SW 1271 (cell line): ENCODE measurements at places on chromosomes 13 and 19.
A peak's percentile ranks its signal among the peaks of the same experiment; 100 is the strongest.

DNA sequence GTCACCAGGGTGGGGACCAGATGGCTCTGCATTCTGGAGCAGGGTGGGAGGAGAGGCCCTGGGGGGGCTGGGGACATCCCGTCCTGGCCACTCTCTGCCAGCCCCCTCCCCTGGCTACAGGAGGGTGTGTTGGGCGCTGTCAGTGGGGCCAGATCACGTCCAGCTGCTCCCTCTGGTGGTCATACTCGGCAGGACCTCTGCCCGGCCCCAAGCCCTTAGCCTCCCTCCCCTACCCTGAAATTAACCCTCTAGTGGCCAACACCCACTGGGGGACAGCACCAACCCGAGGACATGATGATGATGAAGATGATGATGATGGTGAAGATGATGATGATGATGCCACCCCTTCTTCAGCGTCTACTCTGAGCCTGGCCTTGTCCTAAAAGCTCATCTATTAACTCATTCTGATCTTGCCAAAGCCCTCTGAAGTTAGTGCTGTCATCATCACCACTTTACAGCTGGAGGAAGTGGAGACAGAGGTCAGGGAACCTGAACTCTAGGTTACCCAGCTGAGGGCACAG is 590 bp upstream of the LGI4 start:
- peak; percentile 38 for DNase-seq

- DNase-seq = no peak
These were observed 1.4 kb upstream of the USF2 start for GRCh38 chr19:35267353-35267817.

GRCh38 chr19:47331931-47332547 is at the start of gene C5AR2:
C5AR2 (plus strand) TSS chr19:47332175; CDS start chr19:47340800, 8,625 bp downstream.
- no peak for DNase-seq

DNA sequence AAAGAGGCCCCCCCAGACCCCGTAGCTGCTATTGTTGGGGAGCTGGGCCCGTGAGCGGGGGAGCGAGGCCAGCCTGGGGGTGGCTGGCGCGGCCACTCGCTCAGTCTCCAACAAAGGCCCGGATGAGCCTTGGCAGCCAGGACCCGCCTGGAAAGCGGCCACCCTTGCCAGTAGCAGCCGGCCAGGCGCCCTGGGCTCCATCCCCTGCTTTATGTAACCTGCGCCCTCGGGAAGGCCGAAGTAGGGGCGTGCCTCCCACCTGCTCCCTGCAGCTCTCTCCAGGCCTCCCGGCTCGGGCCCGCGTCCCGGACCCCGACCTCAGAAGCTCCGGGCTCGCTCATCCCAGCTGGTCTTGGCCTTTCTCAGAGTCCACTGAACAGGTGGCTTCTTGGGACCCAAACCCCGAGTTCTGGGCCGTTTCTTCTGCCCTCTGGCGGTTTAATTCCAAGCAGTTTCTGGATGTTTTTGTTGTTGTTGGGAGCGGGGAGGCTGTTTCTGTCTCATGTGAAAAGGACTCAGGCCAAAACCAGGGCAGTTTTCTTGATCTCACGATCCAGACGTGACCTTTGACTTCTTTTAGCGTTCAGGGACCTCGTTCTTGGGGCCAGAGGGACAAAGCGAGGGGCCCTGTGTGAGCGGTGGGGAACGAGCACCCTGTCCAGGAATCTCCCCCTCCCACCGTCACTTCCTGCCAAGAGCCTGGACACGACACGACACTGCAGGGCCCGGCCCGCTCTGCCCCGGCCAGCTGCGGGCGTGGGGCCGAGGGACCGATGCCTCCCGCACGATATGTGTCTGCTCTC is 1.2 kb downstream of the CDC34 start:
- peak; percentile 68 for DNase-seq

DNA sequence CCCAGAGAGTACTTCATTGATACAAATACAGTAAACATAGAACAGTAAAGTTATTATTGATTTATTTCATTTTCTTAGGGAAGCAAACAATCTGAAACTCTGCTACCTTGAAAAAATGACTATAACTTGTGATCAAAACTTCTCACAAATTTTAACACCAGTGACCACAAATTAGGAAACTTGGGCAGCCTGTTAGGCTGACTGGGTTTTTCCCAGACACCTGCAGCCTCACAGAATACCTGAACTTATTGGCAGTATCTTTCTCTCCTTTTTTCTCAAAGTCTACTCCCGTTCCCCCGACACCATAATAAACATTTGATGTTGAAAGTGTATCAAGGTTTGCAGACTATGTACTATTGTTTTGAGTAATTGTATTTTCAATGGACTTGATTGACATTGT is 360.5 kb downstream of the LMO7 start:
- DNase-seq = no peak

- no peak for DNase-seq
These were observed 80.3 kb upstream of the UQCRFS1 start for GRCh38 chr19:29293292-29293691.

GRCh38 chr13:107884564-107884963 is 330.8 kb downstream of the LIG4 start:
- no peak for DNase-seq

GRCh38 chr19:13995017-13995728 is 10.9 kb downstream of the RFX1 start:
- DNase-seq = no peak

DNA sequence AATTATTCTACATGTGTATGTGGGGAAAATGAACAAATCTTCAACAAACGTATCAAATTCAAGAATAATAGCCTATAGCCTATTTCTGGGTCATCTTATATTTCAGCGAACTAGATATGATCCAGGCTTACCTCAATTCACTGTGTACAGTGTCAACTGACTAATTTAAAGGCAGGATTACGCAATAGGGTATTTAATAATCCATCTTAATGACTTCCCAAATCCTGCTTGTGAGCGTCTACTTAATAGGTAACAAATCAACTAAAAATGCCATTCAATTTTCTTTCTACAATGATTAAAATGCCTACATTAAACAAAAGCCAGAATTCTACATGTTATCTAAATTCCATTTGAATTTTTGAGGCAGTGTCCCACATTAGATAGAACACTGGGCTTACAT is 67.0 kb downstream of the USP12 start:
- no peak for DNase-seq

DNA sequence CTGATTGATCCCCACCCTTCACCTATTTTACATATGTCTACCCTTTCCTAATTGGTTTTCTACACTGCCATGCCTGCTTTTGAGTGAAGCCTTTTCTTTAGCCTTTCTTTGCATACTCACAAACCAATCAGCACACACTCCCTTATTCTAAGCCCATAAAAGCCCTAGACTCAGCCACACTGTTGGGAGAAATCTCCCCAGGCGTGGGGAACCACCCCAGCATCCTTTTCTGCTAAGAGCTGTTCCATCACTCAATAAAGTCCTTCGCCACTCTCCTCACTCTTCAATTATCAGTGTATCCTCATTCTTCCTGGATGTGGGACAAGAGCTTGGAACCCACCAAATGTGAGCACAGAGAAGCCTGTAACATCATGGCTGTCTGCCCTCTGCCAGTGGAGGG is 343.6 kb downstream of the SLITRK1 start:
- no peak for DNase-seq

DNA sequence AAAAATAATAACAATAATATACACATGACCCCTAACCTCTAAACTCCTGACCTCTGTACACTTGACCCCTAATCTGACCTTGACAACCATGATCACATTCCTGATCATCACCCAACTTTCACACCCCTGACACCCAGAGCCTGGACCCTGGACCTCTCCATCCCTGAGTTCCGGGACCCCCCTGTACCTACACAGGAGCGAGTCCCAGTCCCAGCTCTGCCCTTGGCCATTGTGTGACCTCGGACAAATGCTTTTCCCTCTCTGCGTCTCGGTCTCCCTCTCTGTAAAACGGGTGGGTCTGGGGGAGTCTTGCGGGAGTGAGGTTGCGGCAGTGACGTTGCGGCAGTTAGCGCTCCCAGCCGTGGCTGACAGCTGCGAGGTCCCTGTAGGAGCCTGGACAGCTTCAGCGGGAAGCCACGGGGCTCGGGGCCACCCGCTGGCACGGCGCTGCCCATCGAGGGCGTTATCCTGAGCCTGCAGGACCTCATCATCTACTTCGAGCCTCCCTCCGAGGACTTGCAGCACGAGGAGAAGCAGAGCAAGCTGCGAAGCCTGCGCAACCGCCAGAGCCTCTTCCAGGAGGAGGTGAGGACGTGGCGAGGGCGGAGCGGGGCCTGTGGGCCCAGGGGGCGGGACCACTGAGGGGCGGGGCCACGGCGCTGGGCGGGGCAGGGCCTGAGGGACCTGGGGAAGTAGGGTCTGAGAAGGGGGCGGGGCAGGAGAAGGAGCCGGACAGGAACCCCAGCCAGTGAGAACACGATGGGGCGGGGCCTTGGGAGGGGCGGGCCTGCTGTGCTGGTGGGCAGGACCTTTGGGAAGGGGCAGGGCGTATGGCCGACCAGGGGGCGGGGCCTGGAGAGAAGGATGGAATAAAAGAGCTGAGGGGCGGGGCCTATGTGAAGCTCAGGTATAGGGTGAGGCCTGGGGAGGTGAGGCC is 19.2 kb downstream of the RYR1 start:
- no peak for DNase-seq

GRCh38 chr13:27969082-27969865 is at the start of gene CDX2:
CDX2 (minus strand) TSS chr13:27969315; CDS start chr13:27969006, 309 bp downstream.
- no peak for DNase-seq

DNA sequence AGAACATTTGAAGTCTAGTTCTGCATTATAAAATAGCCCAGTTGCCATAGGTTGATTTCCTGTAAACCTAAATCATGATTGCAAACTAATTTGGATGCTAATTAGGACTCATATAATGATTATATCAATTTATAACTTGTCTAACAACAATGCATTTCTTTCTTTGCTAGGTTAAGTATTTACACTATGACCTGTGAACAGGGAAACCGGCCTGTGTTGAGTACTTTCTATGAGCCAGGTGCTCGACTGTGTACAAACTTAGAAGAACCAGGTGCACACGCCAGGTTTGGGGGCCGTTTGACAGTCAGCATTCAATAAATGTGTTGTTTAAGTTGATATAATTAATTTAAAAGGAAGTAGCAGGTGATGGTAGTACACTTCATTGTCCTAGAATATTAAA is 203.1 kb downstream of the TM9SF2 start:
- no peak for DNase-seq

GRCh38 chr13:20566468-20566897 is 474 bp upstream of the IFT88 start:
- DNase-seq = peak; percentile 70

DNA sequence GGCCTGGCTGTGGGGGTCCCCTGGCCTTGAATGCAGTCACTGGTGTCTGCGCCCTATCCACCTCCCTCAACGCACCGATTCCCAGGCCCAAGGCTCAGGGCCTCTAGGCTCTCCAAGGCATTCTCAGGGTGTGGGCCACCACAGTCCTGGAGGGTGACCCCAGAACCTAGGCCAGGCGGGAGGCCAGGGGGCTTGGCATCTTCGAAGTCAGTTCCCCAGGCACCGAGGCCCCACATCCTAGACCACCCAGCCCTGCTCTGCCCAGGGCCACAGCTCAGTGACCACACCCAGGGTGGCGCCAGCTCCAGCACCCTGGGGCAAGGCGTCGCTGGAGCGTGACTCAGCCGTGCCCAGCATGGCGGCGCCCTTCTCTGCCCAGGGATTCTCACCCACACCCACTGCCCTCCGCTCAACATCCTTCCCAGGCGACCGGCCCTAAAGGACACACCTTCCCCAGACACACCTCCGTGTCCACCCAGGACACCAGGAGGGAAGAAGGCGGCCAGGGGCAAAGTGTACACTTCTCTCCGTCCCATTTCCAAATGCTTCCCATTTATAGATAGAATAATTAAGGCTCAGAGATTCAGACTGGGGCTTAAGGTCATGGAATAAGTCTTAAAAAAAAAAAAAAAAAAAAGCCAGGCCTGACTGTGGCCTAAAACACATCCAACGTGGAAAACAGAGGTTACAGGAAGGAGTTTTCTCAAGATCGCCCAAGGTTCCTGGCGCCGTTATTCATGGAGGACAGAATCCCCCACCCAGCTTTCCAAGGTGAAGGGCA is 36.4 kb upstream of the NANOS3 start:
- no peak for DNase-seq

DNA sequence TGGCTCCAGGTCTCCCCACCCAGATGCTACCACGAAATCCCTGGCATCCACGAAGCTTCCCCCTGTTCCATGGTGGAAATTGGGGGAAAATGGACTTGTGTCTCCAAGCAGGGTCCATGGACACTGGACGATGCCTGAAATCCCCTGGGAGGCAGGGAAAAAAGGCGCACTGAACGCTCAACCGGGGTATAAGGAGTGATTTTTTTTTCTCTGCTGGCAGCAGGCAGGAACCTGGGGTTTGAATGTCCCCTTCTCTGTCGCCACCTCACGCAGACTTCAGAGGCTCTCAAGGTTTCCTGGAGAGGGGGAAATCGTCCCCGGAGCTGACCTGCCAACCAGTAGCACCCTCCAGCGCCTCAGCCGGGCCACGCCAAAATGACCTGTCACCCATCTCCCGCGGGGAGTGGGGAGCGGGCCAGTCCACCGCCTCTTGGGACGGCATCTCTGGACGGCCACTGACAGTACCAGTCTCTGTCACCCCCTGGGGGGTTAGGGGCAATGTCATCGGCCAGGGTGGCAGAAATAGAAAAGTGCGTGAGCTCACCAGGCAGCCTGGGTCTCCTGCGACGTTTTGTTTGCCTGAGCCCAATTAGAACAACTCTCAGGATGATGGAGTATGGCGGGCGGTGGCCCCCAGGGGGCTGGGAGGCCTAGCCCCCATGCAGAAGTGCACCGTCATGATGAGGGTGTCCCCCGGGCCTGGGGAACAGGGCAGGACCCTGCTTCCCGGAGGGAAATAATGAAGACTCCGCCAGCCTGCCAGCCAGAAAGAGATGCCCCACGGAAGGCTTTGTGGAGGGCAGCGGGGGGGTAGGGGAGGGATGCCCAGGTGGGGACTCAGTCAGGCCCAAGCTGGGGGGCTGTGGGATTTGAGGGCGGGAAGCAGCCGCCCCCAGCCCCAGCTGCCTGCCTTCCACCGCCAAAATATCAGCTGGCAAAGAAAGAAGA is 2.6 kb downstream of the PTPRS start:
- no peak for DNase-seq

GRCh38 chr19:19113040-19113626 is 25.1 kb downstream of the TMEM161A start:
- peak; percentile 9 for DNase-seq

DNA sequence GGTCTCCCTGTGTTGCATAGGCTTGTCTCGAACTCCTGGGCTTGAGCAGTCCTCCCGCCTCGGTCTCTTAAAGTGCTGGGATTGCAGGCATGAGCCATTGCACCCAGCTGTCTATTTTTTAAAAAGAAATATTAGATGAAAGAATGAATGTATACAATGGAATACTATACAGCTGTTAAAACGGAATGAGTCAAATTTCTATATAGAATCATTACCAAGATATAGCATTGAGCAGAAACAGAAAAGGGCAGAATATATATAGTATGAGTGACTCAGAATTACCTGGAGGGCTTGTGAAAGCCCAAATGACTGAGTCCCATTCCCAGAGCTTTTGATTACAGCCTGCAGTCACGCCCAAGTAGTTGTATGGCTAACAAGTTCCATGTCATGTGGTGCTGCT is 4.4 kb downstream of the DACT3 start:
- DNase-seq = no peak
